Skin of body (tissue), 3 donors: ENCODE measurements at places on chromosomes 16 and 17. TPM values are rescaled to one million over a fixed set of nuclear protein-coding genes. Genes with fewer than 3 reads are reported as not detected.
A peak's percentile ranks its signal among the peaks of the same experiment; 100 is the strongest.

Gene CD300E
- total RNA-seq = 1.2 TPM

- no peak for DNase-seq
These were observed 750.7 kb downstream of the KCNJ18 start for GRCh38 chr17:22443061-22443460.

Gene KCNJ16
- total RNA-seq = 0.69 TPM

Gene PHKB
- total RNA-seq = 72.2 TPM

Gene GRAP
- 2.2 TPM for total RNA-seq

Gene TRIM47
- total RNA-seq = 21.5 TPM

- no peak for DNase-seq
These were observed 129.8 kb downstream of the TANC2 start for GRCh38 chr17:63095879-63096278.

- no peak for DNase-seq
These were observed 53.1 kb upstream of the MARCHF10 start for GRCh38 chr17:62860962-62861873.

- DNase-seq = no peak
These were observed 67.2 kb downstream of the RPTOR start for GRCh38 chr17:80611816-80612215.

- DNase-seq = no peak
These were observed 373.0 kb upstream of the DYNLRB2 start for GRCh38 chr16:80167657-80168390.

GRCh38 chr16:54934481-54935265, 4.0 kb downstream of the IRX5 start:
- peak; percentile 49 for DNase-seq
